ENCODE measurements at places on chromosomes 16 and 17. TPM values are rescaled to one million over a fixed set of nuclear protein-coding genes. Genes with fewer than 3 reads are reported as not detected.

DNA sequence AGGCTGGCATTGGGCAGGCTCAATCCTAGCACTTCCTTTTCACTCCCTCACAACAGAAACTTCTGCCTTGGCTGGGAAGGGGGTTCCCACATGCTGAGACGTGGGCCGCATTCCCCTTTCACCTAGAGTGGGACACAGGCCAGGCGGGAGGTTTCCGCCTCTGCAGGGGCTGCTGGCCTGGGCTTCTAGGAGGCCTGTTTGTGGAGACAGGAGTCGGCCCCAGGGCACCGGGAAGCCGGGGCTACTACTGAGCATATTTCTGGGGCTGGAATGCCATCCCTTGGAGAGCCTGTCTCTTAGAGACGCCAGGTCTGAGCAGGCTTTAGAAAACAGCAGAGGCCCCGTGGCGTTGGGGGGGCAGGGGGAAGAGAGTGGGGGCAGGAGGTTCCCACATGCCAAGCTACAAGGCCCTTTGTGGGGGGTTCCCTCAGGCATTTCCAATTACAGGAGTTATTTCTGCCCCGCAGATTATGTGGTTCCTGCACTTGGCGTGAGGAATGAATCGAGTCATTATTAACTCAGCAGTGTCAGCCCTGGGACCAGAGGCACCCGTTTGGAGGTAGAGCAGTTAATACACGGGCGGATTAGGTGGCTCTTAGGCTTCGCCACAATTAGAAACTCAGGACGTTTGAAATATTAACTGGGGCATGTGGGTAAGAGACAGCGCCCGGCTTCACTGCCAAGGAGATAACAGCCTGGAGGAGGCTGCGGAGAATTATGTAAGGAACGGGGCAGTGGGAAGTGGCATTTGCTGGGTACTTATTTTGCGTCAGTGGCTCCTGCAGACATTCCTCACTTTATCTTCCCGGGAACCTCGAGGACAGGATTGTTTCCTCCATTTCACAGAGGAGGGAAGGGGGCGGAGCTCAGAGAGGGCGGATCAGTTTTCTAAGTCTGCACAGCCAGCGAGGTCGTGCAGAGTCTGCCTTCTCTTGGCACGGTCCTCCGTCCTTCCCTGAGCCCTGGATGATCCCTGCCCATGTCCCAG is 162.5 kb downstream of the MAF start:
- peak overlapping the region; percentile 59 for H3K27ac ChIP-seq
- H3K27me3 ChIP-seq, result peaks cover 6% of the 10 kb centered on the region
- peak; percentile 84 for DNase-seq
- no peaks in the 10 kb centered on the region for H3K36me3 ChIP-seq
- H3K4me1 ChIP-seq, result peaks cover 19% of the 10 kb centered on the region

GRCh38 chr16:4176906-4177417 is 60.7 kb upstream of the ADCY9 start:
- H3K4me1 ChIP-seq, result peaks cover 9% of the 10 kb centered on the region
- H3K27ac ChIP-seq, result no peak overlapping the region
- H3K27me3 ChIP-seq, result no peaks in the 10 kb centered on the region
- no peaks in the 10 kb centered on the region for H3K36me3 ChIP-seq
- H3K4me3 ChIP-seq, result no peak overlapping the region

- H3K36me3 ChIP-seq, result peaks cover 4% of the 10 kb centered on the region
- H3K27me3 ChIP-seq, result no peaks in the 10 kb centered on the region
- peaks cover 60% of the 10 kb centered on the region for H3K4me1 ChIP-seq
- H3K4me3 ChIP-seq, result no peak overlapping the region
- DNase-seq, result no peak
Observed at GRCh38 chr17:78747488-78747887, 34.6 kb downstream of the CYTH1 start.

Gene EMP2
- total RNA-seq, result 5.9 TPM

Gene HOXB8
- not detected for total RNA-seq

All from osteocyte (in vitro differentiated cells).